ENCODE measurements at places on chromosomes 7 and 10.

DNA sequence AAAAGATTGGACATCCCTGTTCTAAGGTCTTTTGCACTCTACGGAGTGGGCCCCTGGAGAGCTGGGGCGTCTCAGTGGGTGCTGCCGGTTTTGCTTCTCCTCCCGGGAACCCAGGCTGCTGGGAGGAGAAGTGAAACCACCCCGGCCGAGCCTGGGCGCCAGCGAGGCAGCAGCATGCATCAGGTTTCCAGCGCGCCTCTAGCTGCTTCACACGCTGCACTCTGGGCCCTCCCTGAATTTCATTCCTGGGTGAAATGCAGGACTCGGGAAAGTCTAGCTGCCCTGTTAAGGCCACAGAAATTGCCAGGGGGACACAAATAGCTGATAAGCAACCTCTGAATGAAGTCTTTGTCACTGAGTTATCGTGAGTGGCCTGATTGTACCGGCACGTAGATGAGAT lies 127.4 kb downstream of the TRRAP start:
- no peak for DNase-seq

- DNase-seq, result no peak
These were observed 305.1 kb downstream of the GRID1 start for GRCh38 chr10:86061278-86062197.

- DNase-seq, result no peak
These were observed 404.6 kb downstream of the RPS24 start for GRCh38 chr10:78437998-78438906.

- DNase-seq, result no peak
These were observed 13.3 kb downstream of the GPR37 start for GRCh38 chr7:124752310-124752709.

GRCh38 chr7:3215624-3216585 lies 85.1 kb upstream of the SDK1 start:
- DNase-seq, result no peak

DNA sequence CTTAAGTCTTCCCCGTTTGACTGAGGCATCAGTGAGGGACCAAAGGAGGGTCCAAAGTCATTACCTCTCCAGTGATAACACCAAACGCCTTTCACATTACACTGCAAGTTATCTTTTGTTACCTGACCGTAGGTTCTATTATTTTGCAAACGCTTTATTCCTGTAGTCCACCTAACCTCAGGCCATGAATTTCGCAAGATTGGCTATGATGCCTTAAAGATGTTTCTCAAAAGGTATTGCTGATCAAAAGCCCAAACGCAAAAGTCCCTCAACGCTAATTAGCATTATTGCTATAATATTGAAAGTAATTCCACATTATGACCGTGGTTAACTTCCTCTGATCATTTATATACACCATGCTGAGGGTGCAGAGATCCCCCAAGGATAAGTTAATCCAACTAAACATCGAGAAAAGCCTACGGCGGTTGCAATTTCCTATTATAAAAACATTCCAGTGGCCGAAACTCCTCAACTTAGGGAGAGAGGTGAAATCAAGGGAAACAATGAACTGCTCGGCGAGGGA lies 649 bp downstream of the DNA2 start:
- DNase-seq, result no peak

DNA sequence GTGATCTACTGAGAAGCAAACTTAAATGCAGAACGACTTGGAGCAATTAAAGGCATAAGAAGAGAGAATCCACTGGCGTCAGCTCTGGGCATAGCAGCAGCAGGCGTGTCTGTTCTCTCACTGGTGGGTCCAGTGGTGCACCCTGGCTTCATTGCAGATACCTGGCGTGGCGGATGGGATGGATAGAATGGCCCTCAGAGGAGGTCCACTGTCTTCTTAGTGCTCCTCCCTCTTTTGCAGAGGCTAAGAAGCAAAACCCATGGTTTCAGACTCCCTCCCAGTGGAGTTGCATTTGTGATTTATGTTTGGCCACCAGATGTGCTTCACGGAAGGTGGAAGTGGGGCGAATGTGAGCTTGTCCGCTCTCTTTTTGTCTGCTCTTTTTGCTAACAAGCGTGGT lies 28.4 kb upstream of the PRKAG2 start:
- no peak for DNase-seq

DNA sequence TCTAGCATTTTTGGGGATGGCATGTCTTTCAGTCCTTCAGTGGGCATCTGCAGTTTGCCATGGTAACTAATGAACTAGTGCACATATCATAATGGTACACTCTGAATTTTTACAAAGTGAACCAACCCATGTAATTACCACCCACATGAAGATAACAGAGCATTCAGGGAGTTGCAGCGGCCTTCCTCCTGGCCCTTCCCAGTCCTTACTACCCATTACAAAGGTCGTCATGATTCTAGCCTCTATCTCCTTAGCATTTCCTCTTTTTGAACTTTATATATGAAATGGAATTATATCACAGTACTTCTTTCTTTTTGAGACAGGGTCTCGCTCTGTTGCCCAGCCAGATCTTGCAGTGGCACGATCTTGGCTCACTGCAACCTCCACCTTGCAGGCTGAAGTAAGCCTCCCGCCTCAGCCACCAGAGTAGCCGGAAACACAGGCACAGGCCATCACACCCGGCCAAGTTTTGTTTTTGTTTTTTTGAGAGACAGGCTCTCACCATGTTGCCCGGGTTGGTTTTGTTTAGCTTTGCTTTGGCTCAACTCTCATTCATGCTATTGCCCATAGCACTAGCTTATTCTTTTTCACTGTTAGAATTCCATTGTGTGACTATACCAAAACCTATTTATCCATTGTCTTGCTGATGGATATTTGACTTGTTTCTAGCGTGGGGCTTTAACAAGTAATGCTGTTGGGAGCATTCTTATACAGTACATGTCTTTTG lies 79.2 kb downstream of the APBB1IP start:
- no peak for DNase-seq

DNA sequence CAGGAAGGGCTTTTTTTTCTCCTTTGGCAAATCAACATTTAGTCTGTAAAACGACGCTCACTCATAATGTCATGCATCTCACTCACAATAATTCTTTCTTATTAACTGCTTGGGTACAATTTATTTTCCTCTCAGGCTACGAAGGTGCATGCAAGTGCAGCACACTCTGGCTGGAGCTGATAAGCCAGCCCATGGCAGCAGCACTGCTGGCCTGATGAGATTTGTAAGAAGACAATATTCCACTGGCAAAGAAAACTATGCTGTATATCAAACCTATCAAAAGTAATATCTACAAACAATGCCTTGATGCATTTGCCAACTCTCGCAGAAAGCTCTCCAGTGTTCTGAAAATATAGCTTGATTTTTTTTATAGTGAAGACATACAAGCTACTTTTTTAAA lies 170.0 kb upstream of the PHF14 start:
- no peak for DNase-seq
